ENCODE measurements at places on chromosomes 7 and 10. TPM values are rescaled to one million over a fixed set of nuclear protein-coding genes. Genes with fewer than 3 reads are reported as not detected.

Gene MSMB
- total RNA-seq, result not detected

Gene ARL3
- total RNA-seq, result 9.1 TPM

Gene PTPN20
- total RNA-seq, result not detected

Gene DGKI
- total RNA-seq, result 0.12 TPM

Gene CAV1
- 413 TPM for total RNA-seq

- no peak for DNase-seq
Observed at GRCh38 chr10:69269761-69270160, 8.5 kb upstream of the HK1 start.

DNA sequence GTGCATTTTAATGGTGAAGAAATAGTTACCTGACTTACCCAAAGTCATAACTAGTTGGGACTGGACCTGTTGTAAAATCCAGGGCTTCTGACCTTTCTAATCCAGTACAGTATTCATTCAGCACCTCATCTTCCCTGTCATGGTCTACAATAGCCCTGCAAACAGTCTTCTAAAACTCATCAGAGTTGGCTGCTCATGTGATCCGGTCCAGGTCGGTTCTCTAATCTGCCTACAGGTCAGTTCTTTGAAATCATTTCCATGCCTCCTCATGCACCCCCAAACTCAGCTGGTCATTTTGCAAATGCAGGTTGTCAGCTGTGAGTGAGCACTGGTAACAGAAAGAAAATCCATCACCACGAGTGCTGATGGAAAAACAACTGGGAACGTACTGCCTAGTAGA is 451.6 kb upstream of the GALNT17 start:
- DNase-seq, result no peak

Gene BUD31
- total RNA-seq, result 169 TPM

DNA sequence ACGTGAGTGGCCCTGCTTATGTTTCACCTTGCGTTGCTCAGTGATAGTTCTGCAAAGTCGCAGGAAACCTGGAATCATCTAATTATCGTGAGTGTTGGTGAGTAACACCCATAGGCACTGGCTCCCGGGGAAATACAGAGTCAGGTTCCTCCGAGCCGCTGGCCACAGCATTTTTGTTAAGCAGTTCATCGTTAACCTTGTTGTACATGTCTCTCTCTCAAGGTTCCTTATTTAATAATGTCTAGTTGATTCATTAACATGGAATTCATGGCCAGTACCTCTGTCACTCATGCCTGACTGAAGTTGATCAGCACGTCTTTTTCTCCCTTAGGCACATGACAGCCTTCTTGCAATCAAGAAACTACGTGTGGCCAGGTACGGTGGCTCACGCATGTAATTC is 3.1 kb upstream of the ZFAND2A start:
- DNase-seq, result peak; percentile 81

Gene HECW1
- 15.6 TPM for total RNA-seq

GRCh38 chr7:505171-505570 is 14.5 kb downstream of the PDGFA start:
- DNase-seq, result no peak

GRCh38 chr7:134640842-134641715 is 5.6 kb upstream of the BPGM start:
- no peak for DNase-seq

GRCh38 chr7:150610233-150610632 is 22.0 kb downstream of the GIMAP6 start:
- DNase-seq, result no peak

GRCh38 chr10:33434933-33435332 is 100.5 kb upstream of the NRP1 start:
- DNase-seq, result no peak

All from M059J (cell line).